MV-4-11 (cell line): ENCODE measurements at places on chromosomes 4 and X.

- no peak for DNase-seq
Observed at GRCh38 chr4:156191044-156191781, 237.5 kb upstream of the CTSO start.

GRCh38 chrX:133609166-133609565 is 193.9 kb upstream of the GPC4 start:
- DNase-seq: peak; percentile 70

GRCh38 chrX:12910423-12911121 is 4.2 kb downstream of the TLR8 start:
- DNase-seq: peak; percentile 71

DNA sequence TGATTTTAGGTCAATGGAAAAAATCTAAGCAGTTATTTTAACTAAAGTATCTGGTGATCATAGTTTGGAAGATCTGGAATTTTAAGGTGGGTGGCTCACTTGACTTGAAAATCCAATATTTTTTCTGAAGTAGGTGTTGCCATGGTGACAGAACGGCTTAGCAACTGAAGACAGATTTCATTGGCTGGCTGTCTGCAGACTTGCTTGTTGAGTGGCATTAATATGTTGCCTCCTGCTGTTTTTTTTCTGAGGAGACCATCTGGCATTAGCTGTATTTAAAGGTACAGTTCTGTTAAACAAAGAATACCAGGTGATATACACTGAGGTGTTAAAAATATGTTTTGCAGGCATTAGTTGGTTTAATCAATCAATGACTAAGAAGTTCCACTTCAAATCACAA is 19.8 kb downstream of the CPE start:
- DNase-seq: no peak

- DNase-seq: no peak
Observed at GRCh38 chr4:4735136-4735750, 124.2 kb upstream of the MSX1 start.

DNA sequence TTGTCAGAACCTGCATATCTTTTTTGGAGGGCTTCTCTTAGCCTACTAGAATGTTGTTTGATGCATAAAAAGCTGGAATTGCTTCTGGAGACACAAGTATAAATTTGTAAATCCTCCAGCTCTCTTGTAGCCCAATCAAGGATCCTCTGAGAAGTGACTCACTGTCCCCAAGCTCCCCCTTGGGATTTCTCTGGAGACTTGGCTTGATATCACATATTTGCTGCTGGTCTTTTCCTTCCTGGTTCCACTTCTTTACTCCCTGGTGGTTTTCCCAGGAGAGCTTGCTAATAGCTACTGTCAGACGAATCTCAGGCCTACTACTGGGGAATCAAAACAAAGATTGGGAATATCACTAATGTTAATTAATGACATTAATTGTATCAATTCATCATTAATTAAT is 173.1 kb downstream of the STK32B start:
- DNase-seq: no peak

- no peak for DNase-seq
Observed at GRCh38 chr4:38099908-38100407, 139.8 kb downstream of the PTTG2 start.
